Hematopoietic multipotent progenitor cell treated with erythropoietin and hydrocortisone succinate and interleukin-3 and kit ligand, for 17 days (in vitro differentiated cells): ENCODE measurements at places on chromosomes 4 and X.

- DNase-seq, result no peak
Measured at GRCh38 chr4:87574996-87575395, 33.3 kb upstream of the DSPP start.

- DNase-seq, result no peak
Measured at GRCh38 chrX:125219852-125220251, 99.8 kb upstream of the TEX13C start.

GRCh38 chr4:4413373-4413725, 26.4 kb downstream of the NSG1 start:
- DNase-seq, result no peak

DNA sequence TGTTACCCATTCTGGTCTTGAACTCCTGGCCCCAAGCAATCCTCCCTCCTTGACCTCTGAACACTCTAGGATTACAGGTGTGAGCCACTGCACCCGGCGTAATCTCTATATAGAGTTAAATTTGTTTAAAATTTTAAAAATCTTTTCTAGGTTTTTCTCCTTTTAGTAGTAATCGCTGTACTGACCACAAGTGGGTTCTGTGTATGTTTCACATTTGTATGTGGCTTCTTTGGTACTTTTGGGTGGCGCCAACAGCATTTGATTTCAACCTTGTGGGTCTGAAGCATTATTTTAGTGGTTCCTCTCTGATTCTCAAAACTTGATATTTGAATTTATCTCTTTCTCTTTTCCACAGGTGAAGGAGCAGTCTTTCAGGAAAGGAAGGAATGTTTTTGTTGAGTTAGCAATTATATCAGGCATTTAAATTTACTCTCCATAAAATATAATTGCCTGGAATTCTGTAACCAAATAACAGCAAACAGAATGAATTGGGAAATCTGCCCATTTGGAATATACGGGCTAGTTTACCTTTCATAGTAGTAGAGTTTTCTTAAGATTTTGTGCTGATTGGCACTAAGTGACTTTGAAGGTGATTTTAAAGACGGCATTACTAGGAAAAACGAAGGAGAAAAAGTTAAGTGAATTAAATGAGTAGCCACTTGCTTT, 29.5 kb downstream of the ARHGAP10 start:
- DNase-seq, result no peak

DNA sequence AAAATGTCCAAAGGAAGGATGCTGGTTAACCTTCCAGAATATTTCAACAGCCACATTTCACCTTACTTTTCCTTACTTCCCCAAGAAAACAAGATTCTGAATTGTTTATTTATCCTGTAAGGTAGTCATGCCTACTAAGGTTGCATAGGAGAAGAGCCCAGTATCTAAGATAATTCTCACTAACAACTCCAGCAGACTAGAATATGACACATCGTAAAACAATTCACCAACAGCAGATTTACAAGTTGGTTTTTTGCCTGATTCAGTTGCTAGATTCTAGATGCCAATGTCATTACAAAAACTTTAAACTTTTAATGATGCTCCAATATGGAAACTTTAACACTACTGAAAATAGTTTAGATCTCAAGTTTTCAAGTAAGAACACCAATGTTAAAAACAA, 176.4 kb downstream of the IL13RA2 start:
- DNase-seq, result no peak

DNA sequence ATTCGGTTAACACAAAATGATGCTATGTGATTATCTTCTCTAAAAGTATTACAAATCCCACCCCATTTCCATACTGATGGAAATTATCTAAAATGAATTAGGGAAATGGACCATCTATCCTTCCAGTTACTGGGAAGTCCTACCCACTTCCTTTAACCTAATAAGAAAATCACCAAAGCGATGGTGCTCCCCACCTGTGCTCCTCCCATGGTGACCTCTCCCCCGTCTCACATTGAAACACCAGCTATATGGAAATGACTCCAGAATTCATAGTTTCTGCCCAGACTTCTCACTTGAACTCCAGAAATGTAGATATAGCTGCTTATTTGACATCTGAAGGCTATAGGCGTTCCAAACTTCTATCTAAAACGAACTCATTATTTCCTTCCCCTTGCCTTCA, 48.5 kb downstream of the CCKAR start:
- DNase-seq, result no peak
